ENCODE measurements at places on chromosomes 16 and 17. TPM values are rescaled to one million over a fixed set of nuclear protein-coding genes. Genes with fewer than 3 reads are reported as not detected.

DNA sequence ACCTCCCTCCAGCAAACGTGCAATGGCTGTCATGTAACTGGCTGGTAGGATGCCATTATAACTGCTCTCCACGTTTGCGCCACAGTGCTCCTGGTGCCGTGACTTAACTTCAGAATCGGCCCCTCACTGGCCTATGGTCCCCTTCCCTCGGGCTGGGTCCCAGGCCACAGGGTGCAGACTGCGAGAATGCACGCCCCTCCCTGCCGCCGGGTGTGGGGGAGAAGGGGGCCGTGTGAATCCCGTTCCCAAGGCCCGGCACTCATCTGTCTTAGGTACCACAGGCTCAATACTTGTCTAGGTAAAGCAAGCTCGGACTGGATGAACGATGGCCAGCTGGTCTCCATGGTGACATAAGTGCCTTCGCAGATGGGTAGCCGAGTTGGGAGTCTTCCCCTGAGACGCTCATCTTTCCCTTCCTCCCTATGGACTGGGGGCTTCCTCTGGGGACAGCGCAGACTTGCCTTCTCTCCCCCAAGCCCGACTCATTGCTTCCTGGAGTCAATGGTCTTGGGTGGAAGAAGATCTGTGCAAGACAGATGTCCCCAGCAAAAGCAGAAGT is 37.8 kb downstream of the TIMM22 start:
- no peak for DNase-seq
- H3K36me3 ChIP-seq, result peaks cover 19% of the 10 kb centered on the region
- no peak overlapping the region for H3K27ac ChIP-seq
- H3K4me3 ChIP-seq, result no peak overlapping the region

- no peaks in the 10 kb centered on the region for H3K27me3 ChIP-seq
- H3K4me1 ChIP-seq, result peaks cover 86% of the 10 kb centered on the region
- H3K36me3 ChIP-seq, result peaks cover 22% of the 10 kb centered on the region
- no peak overlapping the region for H3K4me3 ChIP-seq
These were observed 14.8 kb downstream of the VASN start for GRCh38 chr16:4386451-4386805.

GRCh38 chr16:376817-377418 is 4.9 kb downstream of the PGAP6 start:
- no peaks in the 10 kb centered on the region for H3K27me3 ChIP-seq
- no peak for DNase-seq
- H3K4me3 ChIP-seq, result no peak overlapping the region
- H3K27ac ChIP-seq, result no peak overlapping the region
- H3K4me1 ChIP-seq, result peaks cover 29% of the 10 kb centered on the region

DNA sequence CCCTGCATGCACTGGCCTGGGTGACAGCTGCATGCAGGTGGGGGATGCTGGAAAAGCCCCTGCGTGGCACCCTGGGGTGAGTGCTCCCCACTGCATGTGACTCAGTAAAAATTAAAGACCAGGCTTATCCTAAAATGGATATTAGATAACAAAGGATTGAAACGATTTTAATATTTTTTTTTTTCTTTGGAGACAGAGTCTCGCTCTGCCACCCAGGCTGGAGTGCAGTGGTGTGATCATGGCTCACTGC is 334.9 kb downstream of the C16orf95 start:
- no peak for DNase-seq
- peaks cover 16% of the 10 kb centered on the region for H3K4me1 ChIP-seq
- no peaks in the 10 kb centered on the region for H3K27me3 ChIP-seq
- no peak overlapping the region for H3K27ac ChIP-seq
- H3K4me3 ChIP-seq, result no peak overlapping the region
- H3K36me3 ChIP-seq, result no peaks in the 10 kb centered on the region

- H3K4me1 ChIP-seq, result no peaks in the 10 kb centered on the region
- no peak for DNase-seq
- no peak overlapping the region for H3K27ac ChIP-seq
- H3K36me3 ChIP-seq, result no peaks in the 10 kb centered on the region
These were observed 217.8 kb downstream of the GRIN2A start for GRCh38 chr16:9964426-9964825.

- no peaks in the 10 kb centered on the region for H3K27me3 ChIP-seq
- H3K4me1 ChIP-seq, result no peaks in the 10 kb centered on the region
- DNase-seq, result no peak
- H3K4me3 ChIP-seq, result no peak overlapping the region
- H3K36me3 ChIP-seq, result no peaks in the 10 kb centered on the region
These were observed 914.1 kb upstream of the CDH8 start for GRCh38 chr16:62950351-62950750.

DNA sequence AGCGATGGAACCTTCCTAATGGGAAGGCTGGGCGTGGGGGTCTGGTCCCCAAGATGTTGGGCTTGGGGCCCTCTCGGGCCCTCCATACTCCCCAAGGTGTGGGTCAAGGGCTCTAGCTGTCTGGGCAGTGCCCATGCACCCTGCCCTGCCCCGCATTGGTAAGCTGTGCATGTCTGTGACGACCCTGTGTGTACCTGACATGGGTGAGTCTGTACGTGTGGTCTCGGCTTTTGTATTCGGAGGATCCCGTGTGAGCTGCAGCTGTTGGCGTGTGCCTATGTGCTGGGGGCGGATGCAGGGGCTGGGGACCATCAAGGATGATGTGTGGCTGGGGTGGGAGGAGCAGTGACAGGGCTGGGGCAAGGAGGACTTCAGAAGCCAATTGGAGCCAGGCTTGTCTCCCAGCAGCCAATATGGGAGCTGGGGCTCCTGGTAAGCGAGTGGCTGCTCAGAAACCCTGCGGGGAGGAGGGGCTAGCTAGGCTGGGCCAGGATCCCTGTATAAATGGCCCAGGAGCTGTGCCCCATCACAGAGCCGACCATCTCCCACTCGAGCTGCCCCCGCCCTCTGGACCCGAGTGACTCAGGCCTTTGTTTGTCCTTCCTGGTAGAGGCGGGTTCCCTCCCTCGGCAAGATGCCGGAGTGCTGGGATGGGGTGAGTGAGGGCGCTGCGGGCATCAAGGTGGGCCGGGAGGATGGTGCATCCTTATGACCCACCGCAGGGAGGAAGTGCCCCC is at the start of gene NDRG4:
TSS of gene NDRG4 (plus strand) at position 529 of the 737 bp plus-strand sequence. CDS start at position 635, 106 bp downstream.
- peaks cover 11% of the 10 kb centered on the region for H3K27me3 ChIP-seq
- H3K36me3 ChIP-seq, result peaks cover 15% of the 10 kb centered on the region

DNA sequence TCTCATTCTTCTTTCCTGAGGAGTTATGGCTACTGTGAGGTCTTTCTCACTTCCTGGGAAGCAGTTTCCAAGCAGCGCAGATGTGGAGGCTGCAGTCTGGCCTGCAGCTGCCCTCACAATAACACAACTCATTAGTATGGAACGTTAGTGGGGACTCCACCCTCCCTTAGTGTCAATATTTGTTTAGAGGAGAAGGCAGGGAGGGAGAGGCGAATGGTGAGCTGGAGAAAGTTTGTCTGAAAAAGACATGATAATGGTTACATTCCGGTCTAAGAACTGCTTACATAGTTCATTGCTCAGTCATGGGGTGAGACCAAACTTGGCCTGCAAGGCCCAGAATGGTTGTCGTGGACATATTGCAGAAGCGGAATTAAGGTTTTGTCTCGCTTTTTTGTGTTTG is 170.2 kb downstream of the HS3ST3B1 start:
- H3K27ac ChIP-seq, result no peak overlapping the region
- DNase-seq, result no peak
- H3K27me3 ChIP-seq, result peaks cover 6% of the 10 kb centered on the region
- no peak overlapping the region for H3K4me3 ChIP-seq
- no peaks in the 10 kb centered on the region for H3K4me1 ChIP-seq
- no peaks in the 10 kb centered on the region for H3K36me3 ChIP-seq

- H3K4me3 ChIP-seq, result no peak overlapping the region
- H3K36me3 ChIP-seq, result peaks cover 98% of the 10 kb centered on the region
- peak; percentile 13 for DNase-seq
- no peak overlapping the region for H3K27ac ChIP-seq
- no peaks in the 10 kb centered on the region for H3K27me3 ChIP-seq
These were observed 27.5 kb downstream of the UNC13D start for GRCh38 chr17:75816693-75817092.

Gene PDE6G
- total RNA-seq, result not detected

Gene HOXB13
- not detected for total RNA-seq

Gene C17orf67
- 1.1 TPM for total RNA-seq

Measured in left ventricle myocardium inferior (tissue), 1 donor.